ENCODE measurements at places on chromosomes 7 and 10.

DNA sequence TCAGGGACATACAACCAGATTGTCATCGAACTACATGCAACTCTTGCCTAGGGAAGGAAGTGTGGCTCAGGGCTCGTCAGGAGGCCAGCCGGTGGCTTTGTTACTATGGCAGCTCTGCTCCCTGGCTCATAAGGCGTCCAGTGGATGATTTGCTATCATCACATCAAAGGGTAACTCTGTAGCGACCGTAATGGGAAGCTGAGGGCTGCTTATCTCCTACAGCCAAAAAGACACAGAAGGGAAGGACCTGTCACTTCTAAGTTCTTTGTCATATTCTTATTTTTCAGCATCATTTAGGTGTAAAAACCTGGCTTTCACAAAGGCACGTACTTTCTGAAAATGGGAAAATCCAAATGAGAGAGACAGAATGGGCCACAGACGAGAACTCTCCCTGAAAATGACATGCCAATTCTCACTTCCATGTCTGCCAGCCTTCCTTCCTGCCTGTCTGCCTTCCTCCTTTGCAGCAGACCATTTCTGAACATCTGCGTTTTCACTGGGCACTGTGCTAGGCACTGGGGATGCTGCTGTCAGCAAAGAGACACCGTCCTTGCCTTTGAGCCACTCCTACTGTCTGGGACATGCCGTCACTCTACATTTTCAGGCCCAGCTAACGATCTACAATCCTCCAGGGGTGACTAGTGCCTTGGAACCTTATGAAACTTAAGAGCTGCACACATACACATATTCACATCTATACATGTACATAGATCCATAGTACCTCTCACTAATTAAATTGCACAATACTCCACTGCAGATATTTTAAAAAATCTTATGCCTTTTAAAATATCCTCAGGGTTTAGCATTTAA is 26.9 kb downstream of the ENKUR start:
- peak; percentile 40 for DNase-seq

DNA sequence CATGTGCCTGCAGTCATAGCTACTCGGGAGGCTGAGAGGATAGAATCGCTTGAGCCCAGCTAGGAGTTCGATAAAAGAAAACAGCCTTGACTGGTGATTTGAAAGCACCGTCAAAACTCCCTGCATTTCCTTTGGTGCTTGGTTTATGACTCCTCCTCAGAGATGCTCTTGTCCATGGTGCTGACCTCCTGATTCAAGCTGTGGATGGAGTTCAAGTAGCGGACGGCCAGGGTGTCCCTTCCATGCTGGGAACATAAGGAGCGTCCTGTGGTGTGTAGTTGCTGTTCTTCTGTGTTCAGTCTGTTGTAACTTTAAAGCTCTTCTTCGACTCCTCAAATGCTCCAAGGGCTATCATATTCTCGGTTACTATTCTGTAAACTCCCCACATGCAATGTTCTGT is 382.5 kb upstream of the KIAA1217 start:
- no peak for DNase-seq

GRCh38 chr7:151198945-151199848 is 11.1 kb downstream of the H2BK1 start:
- peak; percentile 14 for DNase-seq

DNA sequence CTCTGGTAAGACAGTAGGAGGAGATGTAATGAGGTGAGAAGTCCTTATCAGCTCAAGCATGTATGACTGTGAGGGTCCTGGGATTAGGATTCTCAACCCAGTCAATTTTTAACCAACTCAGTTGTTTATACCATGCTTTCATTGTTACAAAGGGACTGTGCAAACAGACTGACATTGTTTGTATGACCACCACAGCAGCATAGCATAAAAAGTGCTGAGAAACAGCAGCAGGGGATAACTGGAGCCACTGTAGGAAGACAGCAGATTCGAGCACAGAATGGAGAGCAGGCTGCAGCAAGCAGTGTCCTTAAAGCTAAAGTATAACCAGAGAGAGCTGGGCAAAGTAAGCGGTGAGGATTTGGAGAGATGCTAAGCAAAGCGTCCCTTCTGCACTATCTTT is 829.5 kb downstream of the REEP3 start:
- no peak for DNase-seq

GRCh38 chr7:154644366-154644765 is 358.6 kb downstream of the PAXIP1 start:
- no peak for DNase-seq

GRCh38 chr7:155224116-155224811 is 73.4 kb upstream of the INSIG1 start:
- no peak for DNase-seq

GRCh38 chr7:33685981-33686683 is 219.2 kb upstream of the BMPER start:
- no peak for DNase-seq

- no peak for DNase-seq
These were observed 250.5 kb downstream of the ARHGAP12 start for GRCh38 chr10:31678139-31678536.

DNA sequence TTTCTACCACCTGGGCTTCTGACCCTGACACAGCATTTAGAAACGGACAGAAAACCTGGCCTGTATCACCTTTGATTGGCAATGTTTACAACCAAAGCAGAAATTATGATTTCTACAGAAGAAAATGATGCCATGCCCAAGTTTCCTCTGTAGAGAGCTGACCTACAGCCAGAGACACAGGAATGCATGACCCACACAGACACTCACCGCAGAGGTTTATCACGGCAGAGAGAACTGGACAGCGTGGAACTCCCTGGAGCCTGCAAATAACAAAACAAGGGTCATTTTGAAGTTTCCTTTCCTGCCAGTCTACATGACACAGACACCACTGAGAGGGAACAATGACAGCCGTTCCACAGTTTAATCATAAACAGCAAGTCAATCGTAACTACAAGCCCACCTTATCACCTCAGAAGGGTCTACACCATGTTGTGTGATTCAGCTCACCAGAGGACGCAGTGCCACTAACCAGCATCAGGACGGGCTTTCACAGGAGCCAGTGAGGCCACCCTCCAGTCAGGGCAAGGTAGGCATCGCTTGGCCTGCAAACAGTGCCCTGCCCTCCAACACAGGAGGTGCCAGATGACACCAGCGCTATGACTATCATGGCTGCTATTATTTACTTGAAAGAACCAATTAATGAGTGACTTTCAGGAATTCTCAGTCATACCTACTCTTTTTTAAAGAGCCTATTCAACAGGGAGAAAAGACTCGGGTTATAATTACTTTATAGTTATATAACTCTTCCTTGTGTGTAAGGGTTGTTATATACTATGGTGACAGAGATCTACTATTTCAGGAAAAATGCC is 139.9 kb downstream of the TNS3 start:
- DNase-seq = no peak

DNA sequence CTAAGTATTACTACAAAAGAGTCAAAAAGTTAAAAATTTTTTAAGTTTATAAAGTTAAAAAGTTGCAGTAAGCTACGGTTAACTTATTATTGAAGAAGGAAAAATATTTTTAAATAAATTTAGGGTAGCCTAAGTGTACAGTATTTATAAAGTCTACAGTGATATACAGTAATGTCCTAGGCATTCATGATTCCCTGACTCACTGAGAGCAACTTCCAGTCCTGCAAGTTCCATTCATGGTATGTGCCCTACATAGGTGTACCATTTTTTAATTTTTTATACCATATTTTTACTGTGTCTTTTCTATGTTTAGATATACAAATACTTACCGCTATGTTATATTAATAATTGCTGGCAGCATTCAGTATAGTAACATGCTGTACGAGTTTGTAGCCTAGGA is 92.3 kb downstream of the CTNNA3 start:
- DNase-seq = no peak

DNA sequence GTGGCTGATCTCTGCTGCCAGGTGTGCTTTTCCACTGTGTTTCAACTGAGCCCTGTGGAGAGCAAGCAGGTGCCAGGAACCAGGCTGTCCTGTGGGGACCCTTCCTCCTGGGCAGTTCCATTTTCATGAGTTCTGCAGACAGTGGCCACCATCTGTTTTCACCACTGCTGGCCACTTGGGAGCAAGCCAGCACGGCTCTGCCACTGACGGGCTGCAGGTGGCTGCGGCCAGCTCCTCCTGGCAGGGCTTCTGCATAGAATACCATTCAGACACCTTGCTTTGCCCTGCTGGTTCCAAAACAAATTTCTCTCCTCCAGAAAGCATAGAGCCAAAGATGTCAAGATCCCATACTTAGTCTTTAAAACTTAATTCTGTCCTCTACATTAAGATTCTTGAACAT is 48.3 kb downstream of the LANCL2 start:
- no peak for DNase-seq

GRCh38 chr10:84265418-84265817 is 20.6 kb downstream of the RGR start:
- no peak for DNase-seq

DNA sequence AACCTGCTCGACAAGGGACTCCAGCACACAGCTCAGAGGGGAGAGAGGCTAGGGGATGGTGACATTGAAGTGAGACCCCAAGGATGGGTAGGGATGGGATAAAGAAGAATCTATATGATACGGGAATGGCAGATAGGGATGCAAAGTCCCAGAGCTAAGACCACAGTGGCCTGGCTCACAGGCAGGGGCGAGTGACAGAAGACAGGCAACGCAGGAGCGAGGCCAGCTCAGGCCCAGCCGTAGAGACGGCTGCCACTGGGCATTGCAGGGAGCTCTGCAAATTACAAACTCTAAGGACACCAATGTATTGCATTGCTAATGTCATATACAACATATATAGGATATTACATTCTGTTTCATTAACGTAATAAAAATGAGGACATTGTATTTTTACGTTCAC is 131.4 kb downstream of the TCERG1L start:
- DNase-seq = no peak

DNA sequence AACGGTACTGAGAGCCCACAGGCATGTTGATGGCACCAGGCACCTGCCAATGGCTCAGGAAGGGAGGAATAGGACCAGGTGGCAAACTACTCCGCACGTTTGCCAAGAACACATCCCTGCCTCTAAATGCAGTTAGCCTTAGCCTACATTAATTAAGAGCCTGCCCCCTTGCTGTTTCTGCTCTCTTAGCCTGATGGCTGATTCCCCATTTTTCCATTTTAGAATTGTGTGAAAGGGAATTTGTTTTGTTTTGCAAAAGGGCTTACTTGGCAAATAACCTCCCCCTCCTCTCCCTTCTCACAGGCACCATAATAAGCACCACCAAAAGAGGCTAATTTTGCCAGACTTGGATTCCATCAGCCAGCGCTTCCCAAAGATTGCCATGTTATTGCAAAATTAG is 1203.2 kb downstream of the SORCS3 start:
- no peak for DNase-seq

DNA sequence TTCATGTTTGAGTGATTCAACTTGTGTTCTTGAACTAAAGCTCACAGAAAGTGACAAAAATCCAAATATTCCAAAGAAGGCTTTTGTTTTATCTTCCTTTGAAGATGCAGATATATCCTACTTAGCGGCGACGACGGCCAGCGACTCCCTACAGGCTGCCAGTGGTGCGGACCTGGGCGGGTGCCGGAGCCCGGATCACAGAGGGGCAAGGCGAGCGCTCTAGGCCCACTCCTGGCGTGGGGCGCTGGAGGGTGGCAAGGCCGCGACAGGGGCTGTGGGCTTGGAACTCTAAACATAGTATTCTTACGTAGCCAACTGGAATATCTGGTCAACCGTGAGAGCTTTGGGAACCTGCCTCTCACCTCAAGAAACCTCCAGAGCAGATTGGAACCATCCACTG is 914 bp upstream of the GIMAP7 start:
- no peak for DNase-seq

GRCh38 chr10:63576501-63576900 is 55.3 kb downstream of the REEP3 start:
- DNase-seq = no peak

- no peak for DNase-seq
These were observed 68.4 kb upstream of the RAPGEF5 start for GRCh38 chr7:22425361-22425760.

GRCh38 chr10:101829561-101830315 is 11.5 kb upstream of the OGA start:
- DNase-seq = no peak

DNA sequence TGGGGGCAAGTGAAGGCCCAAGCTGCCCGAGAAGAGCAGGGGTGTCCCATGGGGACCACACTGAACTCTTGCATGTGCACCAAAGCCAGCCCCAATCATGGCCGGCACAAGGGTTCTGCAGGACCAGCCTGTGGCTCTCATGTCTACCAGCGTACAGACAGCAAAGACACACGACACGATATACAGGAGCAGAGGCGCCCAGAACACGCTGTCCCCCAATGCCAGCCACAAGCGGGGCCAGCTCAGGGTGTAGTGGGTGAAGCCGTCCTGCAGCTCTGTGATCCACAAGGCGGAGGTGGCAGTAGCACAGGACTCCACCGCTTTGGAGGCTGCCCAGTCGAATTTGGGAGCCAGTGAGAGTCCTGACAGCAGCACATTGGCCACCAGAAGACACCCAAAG is 108.9 kb upstream of the PDSS1 start:
- DNase-seq = no peak

DNA sequence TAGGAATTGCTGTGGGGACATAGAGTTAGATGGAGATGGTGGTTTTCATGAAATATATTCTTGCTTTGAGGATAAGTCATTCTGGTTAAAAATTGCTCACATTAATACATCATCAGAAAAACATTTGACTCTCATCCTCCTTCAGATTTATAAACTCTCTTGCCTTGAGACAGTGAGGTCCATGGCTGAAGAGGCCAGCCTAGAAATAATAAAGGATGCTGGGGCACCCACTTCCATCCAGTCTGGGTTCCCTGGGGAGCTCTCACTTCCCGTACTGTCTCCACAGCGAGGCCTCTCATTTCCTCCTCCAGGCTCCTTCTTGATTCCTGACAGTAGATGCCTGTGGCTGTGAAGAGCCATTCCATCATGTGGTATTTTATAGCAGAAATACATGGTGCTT is 73.3 kb upstream of the PRKG1 start:
- no peak for DNase-seq

DNA sequence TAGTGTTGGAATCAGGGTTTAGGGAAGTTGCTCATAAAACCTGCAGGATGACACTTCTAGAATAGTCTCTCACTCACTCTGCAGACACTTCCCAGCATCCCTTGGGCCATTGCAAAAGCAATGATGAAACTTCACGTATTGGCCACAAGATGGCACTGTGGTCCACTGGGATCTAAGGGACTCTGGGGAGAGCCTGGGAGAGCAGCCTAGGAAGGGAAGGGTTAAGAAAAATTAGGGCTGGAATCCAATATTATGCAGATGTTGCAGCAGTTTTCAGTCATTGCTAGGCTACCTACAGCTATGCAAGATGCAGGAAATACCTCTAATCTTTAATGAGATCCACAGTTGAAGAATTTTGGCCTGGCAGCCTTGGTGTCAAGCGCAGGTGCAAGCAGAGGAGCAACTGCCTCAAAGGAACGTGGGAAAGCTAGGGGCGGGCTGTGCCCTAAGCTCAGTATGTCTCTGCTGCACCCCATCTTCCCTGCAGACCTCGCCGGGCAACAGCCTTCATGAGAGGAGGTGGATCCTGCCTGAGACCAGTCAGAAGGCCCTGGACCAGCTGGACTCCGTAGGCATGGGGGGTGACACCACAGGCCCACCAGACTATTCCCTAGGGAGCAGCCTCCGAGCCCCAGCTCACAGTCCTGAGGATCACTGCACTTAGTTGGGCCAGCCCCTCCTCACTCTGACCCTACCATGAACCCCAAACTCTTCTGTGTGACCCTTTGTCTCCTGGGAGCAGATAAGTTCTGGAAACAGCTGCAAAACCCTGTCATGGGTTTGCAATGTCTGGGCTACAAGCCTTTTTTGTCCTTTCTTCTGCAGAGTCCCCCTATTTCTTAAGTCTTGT is 127.9 kb upstream of the PRSS58 start:
- DNase-seq = no peak

Measured in amygdala (tissue), 56 donors.